ENCODE measurements at places on chromosomes 5 and 9. TPM values are rescaled to one million over a fixed set of nuclear protein-coding genes. Genes with fewer than 3 reads are reported as not detected.

- no peak for DNase-seq
These were observed 1.7 kb upstream of the SLC38A9 start for GRCh38 chr5:55713871-55714270.

GRCh38 chr9:137186385-137186784 is 2.0 kb downstream of the ANAPC2 start:
- DNase-seq: no peak

Gene F2RL2
- polyA plus RNA-seq: 0.88 TPM

Gene KLHL9
- 49.9 TPM for polyA plus RNA-seq

Gene HACD4
- polyA plus RNA-seq: 3.0 TPM

All from renal pelvis (tissue), 12 donors.